Pulmonary artery endothelial cell (primary cell): ENCODE measurements at places on chromosomes 4 and X. TPM values are rescaled to one million over a fixed set of nuclear protein-coding genes. Genes with fewer than 3 reads are reported as not detected.

The CORIN gene
- total RNA-seq = 0.07 and 0.56 TPM in 2 replicates

The TASL gene
- not detected in 2 replicates for total RNA-seq

The TIMP1 gene
- 48.8 and 52.0 TPM in 2 replicates for total RNA-seq

The DRD5 gene
- not detected in 2 replicates for total RNA-seq

The LGI2 gene
- 0.04 and 0.13 TPM in 2 replicates for total RNA-seq

The ZNF157 gene
- total RNA-seq = not detected in 2 replicates

The ADGRG2 gene
- total RNA-seq = 0.04 TPM in 1 of 2 replicates, not detected in the other

The AMER1 gene
- total RNA-seq = 1.6 and 2.3 TPM in 2 replicates

The BLOC1S4 gene
- 10.2 and 16.9 TPM in 2 replicates for total RNA-seq

The ARX gene
- not detected in 2 replicates for total RNA-seq

The FAM47E gene
- total RNA-seq = under 0.01 and 0.33 TPM in 2 replicates

The TMEM31 gene
- not detected in 2 replicates for total RNA-seq

The IQCM gene
- not detected in 2 replicates for total RNA-seq

The MSANTD1 gene
- total RNA-seq = 0.07 and 0.42 TPM in 2 replicates

The GPRASP1 gene
- 1.1 and 1.4 TPM in 2 replicates for total RNA-seq

The FAT4 gene
- 29.7 and 46.8 TPM in 2 replicates for total RNA-seq

The DCLK2 gene
- total RNA-seq = 1.6 and 2.0 TPM in 2 replicates

GRCh38 chr4:107312366-107312765, 276.3 kb upstream of the DKK2 start:
- DNase-seq = no peak

DNA sequence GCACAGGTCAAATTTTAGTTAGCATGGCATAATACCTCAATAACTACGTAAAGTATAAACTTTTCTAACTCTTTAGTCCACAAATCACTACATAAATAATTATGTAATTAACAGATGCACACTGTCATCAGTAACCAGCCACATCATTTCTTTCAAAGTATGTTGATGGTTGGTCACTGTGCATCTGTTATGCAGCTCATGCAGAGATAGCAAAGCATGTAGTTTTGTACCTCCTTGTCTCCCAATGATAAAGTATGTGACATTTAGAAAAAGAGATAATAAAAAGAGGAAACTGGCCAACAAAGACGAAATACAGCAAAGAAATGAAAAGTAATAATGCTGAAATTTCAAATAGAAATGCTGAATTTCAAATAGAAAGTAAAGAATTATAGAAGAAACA, 2.9 kb downstream of the LAMTOR3 start:
- DNase-seq = no peak

DNA sequence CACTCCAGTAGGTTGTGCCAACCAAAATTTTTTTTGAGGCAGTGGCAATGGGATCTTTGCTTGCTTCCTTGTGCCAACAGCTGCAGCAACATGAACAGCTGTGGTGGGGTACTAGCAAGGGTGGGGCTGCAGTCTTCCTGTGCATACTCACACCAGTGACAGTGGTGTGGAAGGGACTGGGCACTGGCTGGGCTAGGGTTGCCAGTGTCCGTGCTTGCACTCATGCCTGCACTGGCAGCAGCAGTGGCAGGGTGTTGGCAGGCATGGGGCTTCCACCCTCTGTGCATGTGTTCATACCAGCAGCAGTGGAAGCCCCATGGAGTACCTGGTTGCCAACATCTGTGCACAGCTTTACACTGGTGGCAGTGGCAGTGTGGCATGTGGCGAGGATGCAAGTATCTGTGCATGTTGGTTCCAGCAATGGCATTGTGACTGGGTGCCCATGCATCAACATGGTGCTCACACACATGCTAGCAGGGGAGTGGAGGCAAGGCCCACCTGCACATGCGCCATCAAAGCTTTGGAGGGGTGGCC, 1312.6 kb downstream of the PCDH18 start:
- DNase-seq = no peak

DNA sequence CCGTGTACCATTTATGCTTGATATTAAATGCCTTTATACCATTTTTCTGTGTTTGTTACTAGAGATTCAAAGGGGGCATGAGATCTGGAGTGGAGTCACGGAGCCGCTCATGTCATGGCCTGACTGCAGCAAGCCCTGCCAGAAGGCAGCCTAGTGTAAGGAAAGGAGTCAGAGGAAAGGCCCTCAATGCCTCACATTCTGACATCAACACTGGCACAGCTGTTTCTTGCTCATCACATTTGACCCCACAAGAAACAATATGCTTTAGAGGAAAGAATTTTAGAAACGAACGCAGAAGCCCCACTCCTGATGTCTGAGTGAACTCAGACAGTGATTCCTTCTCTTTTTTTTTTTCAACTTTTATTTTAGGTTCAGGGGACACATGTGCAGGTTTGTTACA, 322.4 kb upstream of the CPEB2 start:
- DNase-seq = no peak

DNA sequence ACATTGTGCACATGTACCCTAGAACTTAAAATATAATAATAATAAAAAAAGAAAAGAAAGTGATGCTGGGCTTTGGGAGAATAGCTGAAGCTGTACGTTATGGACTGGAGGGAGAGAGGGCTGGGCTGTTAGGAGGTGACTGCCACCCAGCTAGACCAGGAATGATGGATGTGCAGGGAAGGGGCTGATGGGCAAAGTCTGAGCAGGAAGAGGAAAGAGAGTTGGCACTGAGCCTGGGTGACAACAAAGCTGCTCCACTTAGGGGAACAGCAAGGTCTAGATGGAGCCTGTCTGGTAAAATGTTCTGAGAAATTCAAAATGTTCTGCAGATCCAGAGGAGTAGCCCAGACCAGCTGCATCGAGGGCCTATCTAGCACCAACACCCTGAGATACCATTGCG, 32.3 kb downstream of the MED28 start:
- DNase-seq = no peak

- no peak for DNase-seq
Measured at GRCh38 chrX:139158256-139158655, 372.3 kb upstream of the F9 start.

DNA sequence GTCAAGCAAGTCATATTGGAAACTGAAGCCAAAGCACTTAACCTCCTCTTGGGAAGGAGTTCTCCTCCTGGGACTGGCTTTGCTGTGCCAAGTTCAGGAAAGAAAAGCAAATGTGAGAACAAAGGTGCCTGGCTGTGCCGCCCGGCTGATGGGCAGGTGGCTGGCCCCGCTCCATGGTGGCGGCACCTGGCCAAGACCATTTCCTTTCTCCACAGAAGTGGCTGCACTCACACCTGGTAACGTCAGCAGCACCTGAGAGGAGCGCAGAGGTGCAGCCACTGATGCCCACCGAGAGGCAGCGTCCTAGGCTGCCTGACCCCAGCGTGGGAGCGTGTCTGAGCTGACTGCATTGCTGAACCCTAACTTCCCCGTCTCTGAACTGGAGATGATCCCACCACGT, 54.3 kb downstream of the DCTD start:
- DNase-seq = no peak

DNA sequence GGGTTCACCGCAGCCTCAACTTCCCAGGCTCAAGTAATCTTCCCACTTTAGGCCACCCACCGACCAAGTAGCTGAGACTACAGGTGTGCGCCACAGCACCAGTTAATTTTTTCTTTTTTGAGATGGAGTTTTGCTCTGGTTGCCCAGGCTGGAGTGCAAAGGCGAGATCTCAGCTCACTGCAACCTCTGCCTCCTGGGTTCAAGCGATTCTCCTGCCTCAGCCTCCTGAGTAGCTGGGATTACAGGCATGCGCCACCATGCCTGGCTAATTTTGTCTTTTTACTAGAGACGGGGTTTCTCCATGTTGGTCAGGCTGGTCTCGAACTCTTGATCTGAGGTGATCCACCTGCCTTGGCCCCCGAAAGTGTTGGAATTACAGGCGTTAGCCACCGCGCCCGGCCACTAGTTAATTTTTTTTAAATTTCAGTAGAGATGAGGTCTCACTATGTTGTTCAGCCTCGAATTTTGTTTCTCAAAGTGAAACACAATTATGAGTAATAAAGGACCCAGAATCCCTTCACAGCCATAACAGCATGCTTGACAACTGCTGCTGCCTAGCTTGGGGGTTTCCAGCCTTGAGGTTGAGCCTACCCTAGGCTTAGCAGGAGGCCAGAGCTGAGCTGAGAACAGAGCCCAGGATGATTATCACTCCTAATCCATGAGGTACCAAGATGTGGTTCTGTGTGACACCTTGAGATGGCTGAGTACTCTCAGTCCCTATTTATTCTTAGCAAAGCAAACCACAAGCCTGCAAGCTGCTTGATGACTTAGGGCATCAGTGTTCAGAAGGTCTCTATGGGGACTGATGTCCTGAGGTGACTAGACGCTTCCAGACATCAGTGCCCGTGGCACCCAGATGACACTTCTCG, 41.6 kb upstream of the NKRF start:
- DNase-seq = no peak

DNA sequence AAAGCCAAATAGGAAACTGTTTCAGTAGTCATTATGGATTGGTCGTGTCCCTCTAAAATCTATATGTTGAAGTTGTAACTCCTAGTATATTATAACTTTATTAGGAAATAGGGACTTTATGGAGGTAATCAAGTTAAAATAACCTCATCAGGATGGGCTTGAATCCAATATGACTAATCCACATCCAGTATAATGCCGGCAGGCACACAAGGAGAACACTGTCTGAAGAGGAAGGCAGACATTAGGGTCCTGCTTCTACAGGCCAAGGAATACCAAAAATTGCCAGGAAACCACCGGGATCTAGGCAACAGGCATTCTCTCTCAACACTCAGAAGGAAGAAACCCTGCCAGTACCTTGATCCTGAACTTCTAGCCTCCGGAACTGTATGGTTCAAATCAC, 130.3 kb downstream of the ATP10D start:
- no peak for DNase-seq

GRCh38 chr4:184854673-184855072, 28.9 kb upstream of the ACSL1 start:
- DNase-seq = no peak

GRCh38 chr4:155489271-155489670, 112.5 kb upstream of the MAP9 start:
- no peak for DNase-seq

DNA sequence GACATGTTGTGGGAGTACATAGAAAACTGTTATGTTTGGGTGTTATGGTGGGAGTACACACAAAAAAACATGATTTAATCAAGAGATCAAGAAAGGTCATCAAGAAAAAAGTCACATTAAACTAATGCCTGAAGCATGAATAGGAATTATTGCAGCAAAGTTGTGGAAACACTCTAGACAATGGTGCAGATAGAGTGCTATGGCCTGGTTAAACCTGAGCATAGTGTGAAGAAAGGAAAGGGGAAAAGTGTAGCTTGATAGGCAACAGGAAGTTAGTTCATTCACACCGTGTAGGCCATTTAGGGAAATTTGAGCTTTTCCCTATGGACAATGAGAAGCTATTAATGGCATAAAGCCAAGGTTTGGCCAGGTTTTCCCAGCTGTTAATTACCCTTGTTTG, 162.1 kb upstream of the EMCN start:
- no peak for DNase-seq

GRCh38 chr4:61805979-61806378, 605.9 kb downstream of the ADGRL3 start:
- DNase-seq = no peak

DNA sequence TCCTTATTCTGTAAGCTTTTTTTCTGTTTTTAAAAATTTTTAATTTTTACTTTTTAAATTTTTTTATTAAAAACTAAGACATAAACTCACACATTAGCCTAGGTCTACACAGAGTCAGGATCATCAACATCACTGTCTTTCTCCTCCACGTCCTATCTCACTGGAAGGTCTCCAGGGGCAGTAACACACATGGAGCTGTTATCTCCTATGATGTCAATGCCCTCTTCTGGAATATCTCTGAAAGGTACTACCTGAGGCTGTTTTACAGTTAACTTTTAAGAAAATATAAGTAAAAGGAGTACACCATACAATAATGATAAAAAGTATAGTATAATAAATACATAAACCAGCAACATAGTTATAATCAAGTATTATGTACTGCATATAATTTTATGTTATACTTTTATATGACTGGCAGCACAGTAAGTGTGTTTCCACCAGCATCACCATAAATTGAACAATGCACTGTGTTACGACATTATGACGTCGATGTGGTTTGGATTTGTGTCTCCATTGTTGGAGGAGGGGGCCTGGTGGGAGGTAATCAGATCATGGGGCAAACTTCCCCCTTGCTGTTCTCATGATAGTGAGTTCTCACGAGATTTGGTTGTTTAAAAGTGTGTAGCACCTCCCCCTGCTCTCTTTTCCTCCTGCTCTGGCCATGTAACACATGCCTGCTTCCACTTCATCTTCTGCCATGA, 21.3 kb downstream of the IL15 start:
- no peak for DNase-seq

- no peak for DNase-seq
Measured at GRCh38 chr4:74990276-74990875, 57.5 kb downstream of the PARM1 start.

DNA sequence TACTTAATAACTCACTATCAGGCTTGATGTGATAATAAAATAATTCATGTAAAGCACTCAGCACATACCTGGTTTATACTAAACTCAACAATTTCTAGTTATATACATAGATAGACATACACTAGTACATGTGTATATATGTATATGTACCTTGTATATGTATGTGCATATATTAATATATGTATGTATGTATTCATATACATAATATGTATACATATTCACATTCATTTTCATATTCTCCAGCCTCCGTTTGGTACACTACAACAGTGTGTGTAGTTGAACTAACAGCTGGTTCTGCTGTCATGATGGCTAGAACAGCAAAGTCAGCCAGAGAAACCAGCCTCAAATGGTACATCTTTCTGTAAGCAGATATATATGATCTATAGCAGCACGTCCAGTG, 670.1 kb downstream of the RPA4 start:
- DNase-seq = no peak

DNA sequence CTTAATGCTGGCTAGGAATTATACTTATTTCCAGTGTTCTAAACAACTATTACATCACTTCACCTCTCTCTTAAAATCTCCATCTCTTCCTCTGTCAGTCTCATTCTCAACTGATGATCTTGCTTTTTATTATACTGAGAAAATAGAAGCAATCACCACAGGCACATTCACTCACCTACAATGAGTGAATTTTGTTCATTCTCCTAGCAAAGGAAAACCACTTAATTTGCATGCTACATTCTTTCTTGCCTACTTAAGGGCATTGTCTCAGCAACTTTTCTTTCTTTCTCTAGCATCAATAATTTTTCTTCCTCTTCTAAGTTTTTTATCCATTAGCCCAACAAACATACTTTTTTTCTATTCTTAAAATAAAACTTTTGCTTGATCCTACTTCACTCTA, 21.1 kb upstream of the USP38 start:
- no peak for DNase-seq

GRCh38 chr4:16416601-16417000, 190.3 kb upstream of the TAPT1 start:
- no peak for DNase-seq

- DNase-seq = no peak
Measured at GRCh38 chr4:17103231-17103630, 204.8 kb upstream of the LDB2 start.

DNA sequence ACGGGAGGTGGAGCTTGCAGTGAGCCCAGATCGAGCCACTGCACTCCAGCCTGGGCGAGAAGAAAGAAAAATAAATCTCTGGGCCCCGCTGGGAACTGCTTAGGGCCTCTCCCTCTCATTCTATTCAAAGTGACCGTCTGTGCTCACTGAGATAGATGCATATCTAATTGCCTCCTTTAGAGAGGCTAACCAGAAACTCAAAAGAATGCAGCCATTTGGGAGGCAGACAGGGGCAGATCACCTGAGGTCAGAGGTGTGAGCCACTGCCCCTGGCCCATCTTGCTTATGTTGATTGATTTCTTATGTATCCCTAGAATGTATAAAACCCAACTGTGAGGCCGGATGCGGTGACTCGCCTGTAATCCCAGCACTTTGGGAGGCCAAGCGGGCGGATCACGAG, 6.2 kb upstream of the CSF2RA start:
- no peak for DNase-seq

- no peak for DNase-seq
Measured at GRCh38 chrX:42988700-42989099, 210.7 kb upstream of the PPP1R2C start.
